ENCODE measurements at places on chromosomes 6 and 20.

- DNase-seq, result peak; percentile 92
Observed at GRCh38 chr6:152094992-152095592, 287.6 kb downstream of the ESR1 start.

- peak; percentile 91 for DNase-seq
Observed at GRCh38 chr6:43627008-43627825, 1.8 kb downstream of the GTPBP2 start.

DNA sequence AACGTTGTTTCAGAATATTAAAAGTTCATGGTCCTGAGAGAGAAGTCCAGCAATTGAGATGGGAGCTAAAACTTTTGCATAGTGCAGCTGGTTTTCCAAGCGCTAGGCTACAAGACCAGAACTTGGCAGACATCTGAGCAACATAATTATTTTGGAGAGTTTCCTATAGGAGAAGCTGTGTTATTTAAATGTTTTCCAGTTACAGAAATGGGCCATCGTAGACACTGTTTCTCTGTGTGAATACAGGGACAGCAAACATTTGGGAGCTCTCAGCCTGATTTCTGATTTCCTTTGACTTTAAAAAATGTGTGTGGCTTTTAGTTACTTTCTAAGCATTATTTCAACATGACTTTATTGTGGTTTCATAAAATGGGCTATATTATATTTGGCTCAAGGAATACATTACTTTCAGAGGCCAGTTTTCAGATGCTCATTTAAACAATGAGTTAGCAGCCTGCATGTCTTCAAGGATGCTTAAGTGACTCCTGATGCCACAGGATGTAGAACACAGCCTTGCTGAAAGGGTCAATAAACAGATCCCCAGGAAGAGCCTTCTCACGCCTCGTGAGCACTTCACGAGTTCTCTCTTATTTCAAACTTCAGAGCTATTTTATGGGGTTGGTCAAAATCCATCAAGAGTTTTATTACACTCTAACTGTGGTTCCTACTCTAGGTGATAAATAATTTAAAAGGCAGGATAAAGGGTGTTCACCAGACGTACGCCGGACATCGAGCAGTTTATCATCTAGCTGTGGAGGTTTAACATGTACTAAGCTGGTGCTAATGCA lies 193.8 kb downstream of the SMOC2 start:
- DNase-seq, result no peak

DNA sequence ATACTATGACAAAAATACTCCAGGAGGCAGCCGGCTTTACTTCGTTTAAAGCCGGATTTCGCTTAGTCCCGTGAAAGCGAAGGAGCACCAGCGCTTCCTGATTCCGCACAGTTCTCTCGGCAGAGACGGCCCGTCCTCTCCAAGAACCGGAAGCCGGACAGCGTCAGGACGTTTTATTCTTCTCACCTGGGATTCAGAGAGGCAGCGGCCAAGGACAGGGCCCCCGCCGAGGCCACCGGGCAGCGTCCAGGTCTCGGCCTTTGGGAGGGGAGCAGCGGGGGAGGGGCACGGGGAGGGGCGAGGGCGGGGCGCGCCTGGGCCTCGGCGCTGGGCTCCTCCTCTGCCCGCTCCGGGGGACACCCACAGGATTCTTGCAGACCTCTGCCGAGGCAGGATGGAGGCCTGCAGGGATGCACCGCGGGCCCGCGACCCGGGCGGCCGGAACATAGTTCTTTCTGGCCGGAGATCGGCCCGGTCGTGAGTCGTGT lies 2.8 kb upstream of the DIDO1 start:
- no peak for DNase-seq

DNA sequence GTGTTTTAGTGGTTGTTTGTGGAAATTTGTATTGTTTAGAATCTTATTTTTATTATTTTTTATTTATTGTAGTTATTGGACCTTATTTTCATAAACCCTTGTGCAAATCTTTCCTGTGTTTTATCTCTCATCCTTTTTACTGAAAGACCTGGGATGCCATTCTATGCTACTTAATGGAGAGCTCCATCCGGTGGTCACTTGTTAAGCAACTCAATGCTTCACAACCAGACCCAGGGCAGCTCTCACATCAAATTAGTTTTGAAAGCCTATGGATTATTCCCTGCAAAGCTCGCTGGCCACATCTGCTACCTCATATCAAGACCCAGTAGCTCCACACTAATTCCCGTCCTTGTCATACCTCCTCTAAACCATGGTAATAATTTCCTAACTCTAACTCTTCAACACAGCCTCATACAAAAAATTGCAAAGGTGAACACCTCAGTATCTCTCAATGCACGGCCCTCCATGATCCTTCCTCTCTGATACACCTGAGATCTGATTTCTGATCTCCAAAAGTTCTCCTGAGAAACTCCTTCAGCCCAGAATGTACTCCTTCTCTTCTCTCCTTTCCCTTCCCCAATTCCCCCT lies 296.6 kb upstream of the MANEA start:
- no peak for DNase-seq

- peak; percentile 22 for DNase-seq
Observed at GRCh38 chr6:152356662-152357061, 280.5 kb downstream of the SYNE1 start.

GRCh38 chr6:79180052-79180451 lies 54.4 kb downstream of the HMGN3 start:
- no peak for DNase-seq

DNA sequence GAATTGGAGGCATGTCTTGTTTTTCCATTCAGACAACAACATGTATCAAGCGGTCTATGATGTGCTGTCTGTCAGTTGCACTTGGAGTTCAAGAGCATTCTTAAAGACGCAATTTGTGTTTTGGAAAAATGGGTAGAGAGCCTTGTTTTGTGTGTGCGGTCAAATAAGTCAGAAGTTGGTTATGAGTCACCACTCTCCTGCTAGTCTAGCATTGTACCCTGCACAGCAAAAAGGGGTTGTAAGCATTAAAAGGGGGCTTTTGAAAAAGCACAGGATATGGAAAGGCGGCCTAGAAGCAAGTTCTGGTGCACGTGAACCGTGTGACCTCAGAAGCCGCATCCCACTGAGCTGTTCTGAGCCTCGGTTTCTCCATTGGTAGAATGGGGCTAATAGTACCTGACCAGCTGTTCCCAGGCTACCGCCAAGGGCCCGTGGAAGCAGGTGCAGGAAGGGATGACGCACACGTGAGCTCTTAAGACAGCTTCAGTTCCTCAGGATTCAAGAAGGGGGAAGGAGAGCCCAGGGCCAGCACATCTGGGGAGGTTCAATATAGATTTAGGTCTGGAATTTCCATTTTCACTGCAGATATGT lies 61.6 kb upstream of the SNX9 start:
- no peak for DNase-seq

GRCh38 chr6:110761371-110761770 lies 53.9 kb downstream of the CDK19 start:
- DNase-seq, result no peak

GRCh38 chr20:33373735-33374605 lies 27.3 kb downstream of the CDK5RAP1 start:
- no peak for DNase-seq

DNA sequence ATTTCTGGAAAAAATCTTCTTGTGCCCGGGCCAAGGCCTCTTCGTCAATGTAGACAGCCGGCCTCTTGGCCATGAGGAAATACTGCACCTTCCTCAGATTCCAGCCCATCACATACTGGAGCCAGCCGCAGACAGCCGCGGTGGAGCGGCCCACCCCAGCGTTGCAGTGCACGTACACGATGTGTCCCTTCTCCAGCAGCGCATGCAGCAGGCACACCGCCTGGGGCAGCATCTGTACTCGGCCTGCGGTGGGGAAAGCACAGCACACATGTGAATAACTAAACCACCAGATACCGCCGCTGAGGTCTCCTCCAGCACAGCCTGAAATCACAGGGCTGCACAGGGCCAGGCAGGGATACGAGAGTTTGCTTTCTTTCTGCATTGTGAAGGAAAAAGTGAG lies 107.9 kb downstream of the EPM2A start:
- DNase-seq, result no peak

- DNase-seq, result no peak
Observed at GRCh38 chr20:25067102-25067987, 9.4 kb upstream of the ACSS1 start.

- no peak for DNase-seq
Observed at GRCh38 chr6:126535138-126535537, 195.2 kb downstream of the CENPW start.

GRCh38 chr6:53014063-53014462 lies 19.0 kb upstream of the GSTA4 start:
- DNase-seq, result no peak

GRCh38 chr6:9482030-9482738 lies 932.7 kb downstream of the TFAP2A start:
- DNase-seq, result peak; percentile 89
